ENCODE measurements at places on chromosomes 7 and 10. TPM values are rescaled to one million over a fixed set of nuclear protein-coding genes. Genes with fewer than 3 reads are reported as not detected.
A peak's percentile ranks its signal among the peaks of the same experiment; 100 is the strongest.

DNA sequence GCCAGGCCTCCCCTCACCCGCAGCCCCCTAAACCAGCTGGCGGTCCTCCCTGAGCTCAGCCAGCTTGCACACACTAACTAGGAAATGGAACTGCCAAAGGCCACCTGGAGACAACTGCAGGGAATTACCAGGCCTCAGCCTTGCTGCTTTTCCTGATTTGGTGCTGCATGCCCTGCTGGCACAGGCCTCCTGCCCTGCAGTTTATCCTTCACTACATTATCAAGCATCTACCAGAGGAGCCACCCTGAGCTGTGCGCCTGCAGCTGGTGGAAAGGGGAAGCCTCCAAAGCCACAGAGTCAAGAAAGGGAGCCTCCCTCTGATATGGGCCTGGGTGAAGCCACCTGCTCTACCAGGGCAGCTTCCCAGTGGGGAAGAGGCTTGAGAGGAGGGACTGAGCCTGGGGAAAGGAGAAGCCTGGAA lies 139.8 kb downstream of the GRID1 start:
- no peak for DNase-seq
- no peaks in the 10 kb centered on the region for H3K36me3 ChIP-seq
- no peak overlapping the region for H3K4me3 ChIP-seq
- H3K4me1 ChIP-seq = no peaks in the 10 kb centered on the region
- H3K27ac ChIP-seq = no peak overlapping the region

- H3K4me3 ChIP-seq = no peak overlapping the region
- H3K36me3 ChIP-seq = no peaks in the 10 kb centered on the region
- H3K27ac ChIP-seq = no peak overlapping the region
- peak; percentile 9 for DNase-seq
These were observed 126.4 kb downstream of the ADCY1 start for GRCh38 chr7:45700556-45700955.

- H3K36me3 ChIP-seq = no peaks in the 10 kb centered on the region
- H3K27ac ChIP-seq = peak overlapping the region; percentile 69
- no peak for DNase-seq
- H3K27me3 ChIP-seq = no peaks in the 10 kb centered on the region
These were observed 11.7 kb upstream of the PRDX3 start for GRCh38 chr10:119190353-119190752.

The TMEM26 gene
- not detected for total RNA-seq

GRCh38 chr10:48285710-48286109 lies 11.2 kb upstream of the FRMPD2 start:
- H3K27me3 ChIP-seq = no peaks in the 10 kb centered on the region
- H3K36me3 ChIP-seq = no peaks in the 10 kb centered on the region
- DNase-seq = no peak
- H3K4me1 ChIP-seq = peaks cover 20% of the 10 kb centered on the region
- H3K27ac ChIP-seq = no peak overlapping the region

DNA sequence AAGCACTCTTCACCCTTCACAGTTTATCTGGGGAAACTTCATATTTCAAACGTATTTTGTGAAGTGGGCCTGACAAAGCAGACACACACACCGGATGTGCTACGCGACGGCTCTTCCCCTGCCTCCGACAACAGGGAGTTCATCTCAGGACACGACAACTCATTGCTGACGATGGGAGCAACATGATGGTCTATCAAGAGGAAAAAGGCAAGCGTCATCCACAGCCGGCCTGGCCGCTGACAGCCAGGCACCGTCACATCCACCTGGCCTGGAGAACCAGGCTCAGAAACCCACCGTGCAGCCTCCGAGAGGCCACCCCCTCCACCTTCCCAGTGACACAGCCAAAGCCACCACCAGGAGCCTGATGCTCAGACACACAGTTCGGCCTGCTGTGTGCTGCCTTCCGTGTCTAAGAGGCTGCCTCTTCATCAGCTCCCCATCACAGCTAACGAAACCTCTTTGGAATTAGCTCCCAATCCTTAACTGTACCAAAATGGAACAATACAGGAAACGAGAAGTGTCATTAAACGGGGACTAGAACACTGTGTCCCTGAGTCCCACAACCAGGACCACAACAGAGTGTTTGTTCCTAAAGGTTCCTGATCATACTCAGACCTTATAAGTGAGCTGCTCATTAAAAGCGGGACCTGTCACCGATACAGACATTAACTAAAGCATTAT lies 76.7 kb downstream of the SFMBT2 start:
- no peaks in the 10 kb centered on the region for H3K27me3 ChIP-seq
- H3K4me1 ChIP-seq = no peaks in the 10 kb centered on the region
- peak; percentile 7 for DNase-seq
- H3K27ac ChIP-seq = no peak overlapping the region
- H3K4me3 ChIP-seq = no peak overlapping the region

The FBXL13 gene
- 5.6 TPM for total RNA-seq

DNA sequence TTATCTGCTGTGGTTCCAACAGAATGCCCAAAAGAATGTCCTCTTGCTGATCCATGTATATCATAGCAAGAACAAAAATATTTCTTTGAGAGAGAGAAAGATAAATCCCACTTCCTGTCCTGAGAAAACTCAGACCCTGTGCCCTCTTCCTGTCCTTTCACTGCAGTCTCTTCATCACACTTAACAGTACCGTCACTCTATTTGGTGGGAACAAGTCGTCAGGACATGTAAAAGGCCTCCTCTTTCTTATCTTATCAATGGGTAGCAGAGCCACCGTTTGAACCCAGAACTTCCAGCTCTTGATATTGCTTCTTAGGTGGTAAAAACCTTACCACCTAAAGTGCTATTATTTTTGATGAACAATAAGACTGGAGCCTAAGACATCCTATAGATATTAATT lies 43.9 kb downstream of the CHRM2 start:
- no peak for DNase-seq
- H3K4me1 ChIP-seq = no peaks in the 10 kb centered on the region
- H3K36me3 ChIP-seq = no peaks in the 10 kb centered on the region
- H3K27me3 ChIP-seq = no peaks in the 10 kb centered on the region

Data from body of pancreas (tissue), 4 donors.